Kidney epithelial cell (primary cell): ENCODE measurements at places on chromosomes 3 and 15.
A peak's percentile ranks its signal among the peaks of the same experiment; 100 is the strongest.

- DNase-seq = peak; percentile 16
These were observed 432.1 kb upstream of the CFAP20DC start for GRCh38 chr3:59481776-59482400.

GRCh38 chr3:46893763-46894162 lies 16.2 kb downstream of the PTH1R start:
- no peak for DNase-seq

GRCh38 chr3:54772051-54772450 lies 155.8 kb downstream of the LRTM1 start:
- DNase-seq = no peak

GRCh38 chr15:37693926-37694325 lies 240.5 kb upstream of the TMCO5A start:
- no peak for DNase-seq
